ENCODE measurements at places on chromosomes 13 and 19.

DNA sequence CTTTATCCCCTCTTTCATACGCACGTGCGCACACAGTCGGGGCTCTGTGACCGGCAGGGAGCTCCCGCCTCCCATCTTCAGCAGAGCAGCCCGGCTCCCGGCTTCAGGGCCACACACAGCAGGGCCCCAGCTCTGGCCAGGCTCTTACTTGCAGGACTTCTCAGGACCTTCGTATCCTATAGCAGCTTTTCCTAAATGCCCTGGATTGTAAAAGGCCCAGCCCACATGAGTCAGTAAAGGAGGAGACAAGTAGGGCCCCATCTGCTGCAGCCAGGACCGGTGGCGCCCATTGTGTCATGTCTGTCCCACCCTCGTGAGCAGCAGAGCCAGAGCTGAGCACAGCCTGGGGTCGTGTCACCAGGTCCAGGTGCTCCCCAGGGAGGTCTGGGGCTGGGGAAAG is 107.6 kb upstream of the VSTM2B start:
- DNase-seq, result no peak

DNA sequence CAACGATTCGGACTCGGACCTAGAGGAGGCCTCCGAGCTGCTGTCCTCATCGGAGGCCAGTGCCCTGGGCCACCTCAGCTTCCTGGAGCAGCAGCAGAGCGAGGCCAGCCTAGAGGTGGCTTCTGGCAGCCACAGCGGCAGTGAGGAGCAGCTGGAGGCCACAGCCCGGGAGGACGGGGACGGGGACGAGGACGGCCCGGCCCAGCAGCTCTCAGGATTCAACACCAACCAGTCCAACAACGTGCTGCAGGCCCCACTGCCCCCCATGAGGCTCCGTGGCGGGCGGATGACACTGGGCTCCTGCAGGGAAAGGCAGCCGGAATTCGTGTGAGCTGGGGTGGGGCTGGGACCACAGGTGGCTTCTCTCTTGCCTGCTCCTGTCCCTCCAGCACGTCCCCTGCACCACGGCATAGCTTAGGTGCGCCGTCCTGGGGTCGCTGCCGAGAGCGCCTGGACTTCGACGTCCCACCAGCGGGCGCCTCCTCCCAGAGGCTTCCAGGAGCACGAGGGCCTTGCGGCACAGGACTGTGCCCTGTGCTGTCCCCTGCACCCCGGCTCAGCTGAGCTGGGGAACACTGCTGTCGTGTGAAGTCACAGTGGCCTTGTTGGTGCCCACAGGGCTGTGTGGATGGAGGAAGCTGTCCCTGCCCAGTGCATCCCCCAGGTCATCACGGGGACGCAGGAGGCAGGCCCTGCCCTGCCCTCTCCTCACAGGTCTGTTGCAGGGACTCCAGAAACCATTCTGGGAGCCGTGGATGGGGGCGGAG is 9.3 kb downstream of the POLR2E start:
- DNase-seq, result no peak

GRCh38 chr13:23865026-23865425 is 24.2 kb downstream of the MIPEP start:
- DNase-seq, result no peak

GRCh38 chr19:15260939-15261338 is 28.7 kb upstream of the EPHX3 start:
- DNase-seq, result no peak

GRCh38 chr19:17648097-17648660 is 40.0 kb downstream of the UNC13A start:
- no peak for DNase-seq

DNA sequence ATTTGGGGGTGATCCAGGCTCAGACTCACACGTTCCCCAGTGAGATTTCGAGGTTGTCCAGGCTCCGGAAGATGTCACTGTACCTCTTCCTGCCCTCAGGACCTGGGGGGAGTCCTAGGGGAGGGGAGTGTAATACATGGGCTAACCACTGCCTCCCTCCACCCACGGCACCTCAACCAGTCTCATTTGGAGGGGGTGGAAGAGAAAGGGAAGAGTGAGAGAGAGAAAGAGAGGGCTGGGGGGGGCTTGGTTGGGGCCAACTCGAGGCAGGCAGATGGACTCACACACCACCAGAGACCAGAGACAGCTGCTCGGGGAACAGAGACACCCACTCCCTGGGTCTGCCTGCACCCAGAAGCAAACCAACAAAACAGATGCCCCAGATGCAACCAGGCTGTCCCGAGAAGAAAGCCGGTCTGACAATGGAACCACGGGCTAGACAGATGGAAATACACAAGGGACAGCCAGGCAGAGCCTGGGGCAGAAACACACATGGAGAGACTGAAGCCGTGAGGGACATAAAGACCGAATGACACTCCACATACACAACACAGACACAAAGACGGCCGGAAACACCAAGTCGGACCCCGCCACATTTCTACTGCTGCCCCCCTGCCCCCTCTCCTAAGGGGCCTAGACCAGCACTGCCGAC is 825 bp downstream of the GMIP start:
- DNase-seq, result peak; percentile 66

DNA sequence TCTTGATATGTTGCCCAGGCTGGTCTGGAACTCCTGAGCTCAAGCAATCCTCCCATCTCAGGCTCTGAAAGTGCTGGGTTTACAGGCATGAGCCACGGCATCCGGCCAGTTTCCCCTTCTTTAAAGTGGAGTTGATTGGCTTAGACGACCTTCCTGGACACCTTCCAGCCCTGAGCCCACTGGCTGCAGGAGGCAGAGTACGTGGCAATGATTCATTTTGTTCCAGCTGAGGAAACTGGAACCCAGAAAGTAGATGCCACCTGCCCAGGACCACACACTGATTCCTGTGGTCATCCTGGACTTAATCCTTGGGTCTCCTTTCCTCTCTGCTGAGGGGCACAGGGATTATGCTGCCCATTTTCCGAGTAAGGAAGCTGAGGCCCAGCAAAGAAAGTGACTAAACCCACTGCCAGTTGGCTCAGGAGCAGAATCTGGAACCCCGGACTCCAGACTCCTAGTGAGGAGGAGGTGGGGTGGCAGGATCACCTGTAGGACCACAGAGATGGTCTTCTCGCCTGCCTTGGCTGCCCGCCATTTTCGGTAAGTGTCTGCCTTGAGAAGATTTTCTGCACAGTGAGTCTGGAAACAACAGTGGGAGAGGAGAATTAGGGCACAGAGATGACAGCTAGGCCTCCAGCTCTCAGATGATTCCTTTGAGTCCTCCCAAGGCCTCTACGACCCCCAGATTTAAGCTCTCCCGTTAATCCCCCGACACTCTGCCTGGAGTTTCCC is 737 bp downstream of the XRCC1 start:
- no peak for DNase-seq

GRCh38 chr19:648305-648704 is 8.6 kb downstream of the FGF22 start:
- DNase-seq, result no peak

GRCh38 chr13:24632382-24633121 is 47.7 kb upstream of the ATP12A start:
- DNase-seq, result no peak

DNA sequence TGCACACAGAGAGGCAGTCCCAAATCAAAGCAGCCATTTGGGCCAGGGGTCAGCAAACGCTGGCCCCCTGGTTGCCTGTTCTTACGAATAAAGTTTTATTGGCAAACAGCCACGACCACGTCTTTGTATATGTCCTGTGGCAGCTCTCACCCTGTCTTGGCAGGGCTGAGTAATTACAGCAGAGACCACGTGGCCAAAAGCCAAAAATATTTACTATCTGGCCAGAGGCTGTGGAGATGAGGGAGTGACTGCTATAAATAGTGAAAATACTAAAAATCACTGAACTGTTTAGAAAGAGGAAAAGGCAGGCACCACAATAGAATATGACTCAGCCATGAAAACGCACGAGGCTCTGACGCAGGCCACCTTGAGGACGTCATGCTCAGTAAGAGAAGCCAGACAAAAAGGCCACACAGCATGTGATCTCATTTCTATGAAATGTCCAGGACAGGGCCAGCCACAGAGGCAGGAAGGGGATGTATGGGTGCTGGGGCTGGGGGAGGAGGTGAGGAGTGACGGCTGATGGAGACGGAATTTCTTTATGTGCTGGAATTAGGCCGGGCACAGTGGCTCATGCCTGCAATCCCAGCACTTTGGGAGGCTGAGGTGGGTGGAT is 29.4 kb downstream of the SMIM24 start:
- no peak for DNase-seq

GRCh38 chr19:58183817-58184215 is 955 bp downstream of the ZNF274 start:
- DNase-seq, result no peak

DNA sequence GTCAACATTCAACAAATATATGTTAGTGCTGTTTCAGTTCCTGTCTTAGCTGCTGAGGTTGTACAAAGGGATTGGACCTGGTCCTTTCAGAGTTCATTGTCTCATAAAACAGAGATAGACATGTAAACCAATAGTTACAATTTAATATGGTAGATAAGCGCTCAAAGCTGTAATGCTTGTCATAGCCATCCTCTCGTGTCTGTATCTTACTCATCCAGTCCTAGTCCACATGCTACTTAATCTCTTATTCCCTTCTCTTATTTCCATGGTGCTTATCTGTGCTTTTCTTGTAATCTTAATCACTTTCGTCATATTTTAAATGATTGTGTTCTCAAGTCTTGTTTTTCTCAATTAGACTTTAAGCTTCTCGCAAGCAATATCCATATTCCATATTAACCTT is 185.2 kb upstream of the OBI1 start:
- DNase-seq, result no peak

GRCh38 chr19:33997690-33998089 is 174.6 kb upstream of the LSM14A start:
- no peak for DNase-seq

GRCh38 chr13:91468301-91468700 is 69.9 kb downstream of the GPC5 start:
- DNase-seq, result no peak

DNA sequence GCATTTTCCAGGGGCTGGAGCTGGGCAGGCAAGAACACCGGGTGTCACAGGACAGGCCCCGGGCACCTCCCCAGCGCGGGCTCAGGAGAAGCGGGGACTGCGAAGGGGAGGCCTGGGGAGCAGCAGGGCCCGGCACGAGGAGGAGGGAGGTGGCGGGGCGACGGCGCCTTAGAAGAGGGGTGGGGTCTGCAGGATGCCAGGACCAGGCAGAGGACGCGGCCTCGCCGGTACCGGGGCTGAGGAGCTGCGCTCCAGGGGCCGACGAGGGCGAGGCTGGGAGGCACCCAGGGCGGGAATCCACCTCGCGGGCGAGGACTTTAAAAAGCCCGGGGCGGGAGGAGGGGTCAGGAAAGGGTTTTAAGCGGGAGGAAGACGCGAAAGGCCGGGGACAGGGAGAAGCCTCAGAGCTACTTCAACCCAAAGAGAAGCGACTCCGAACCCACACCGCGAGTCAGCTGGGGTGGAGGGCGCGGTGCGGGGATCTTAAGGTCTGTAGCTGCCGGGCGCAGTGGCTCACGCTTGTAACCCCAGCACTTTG is 665 bp downstream of the ZNF347 start:
- DNase-seq, result peak; percentile 30
